ENCODE measurements at places on chromosomes 12 and 14.

GRCh38 chr12:22657538-22657937 lies 32.6 kb downstream of the ETNK1 start:
- no peak for DNase-seq

- no peak for DNase-seq
These were observed 136.0 kb downstream of the ADGRD1 start for GRCh38 chr12:131089531-131090273.

- DNase-seq, result no peak
These were observed 36.3 kb downstream of the RIN3 start for GRCh38 chr14:92549859-92550230.

DNA sequence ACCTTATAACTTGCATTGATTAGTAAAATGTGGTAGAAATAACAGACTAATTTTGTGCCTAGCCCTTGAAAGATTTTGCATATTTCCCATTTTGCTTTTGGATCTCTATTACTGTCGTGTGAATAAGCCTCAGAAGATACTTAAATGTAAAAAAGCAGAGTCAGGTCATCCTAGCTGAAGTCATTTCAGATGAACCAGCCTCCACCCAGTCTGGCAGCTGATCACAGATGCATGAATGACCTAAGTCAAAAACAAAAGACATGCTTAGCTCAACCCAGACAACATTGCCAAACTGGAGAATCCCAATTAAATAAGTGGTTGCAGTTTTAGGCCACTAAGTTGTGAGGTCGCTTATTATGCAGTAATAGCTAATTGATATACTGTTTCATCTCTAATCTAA lies 349.9 kb downstream of the C12orf50 start:
- no peak for DNase-seq

DNA sequence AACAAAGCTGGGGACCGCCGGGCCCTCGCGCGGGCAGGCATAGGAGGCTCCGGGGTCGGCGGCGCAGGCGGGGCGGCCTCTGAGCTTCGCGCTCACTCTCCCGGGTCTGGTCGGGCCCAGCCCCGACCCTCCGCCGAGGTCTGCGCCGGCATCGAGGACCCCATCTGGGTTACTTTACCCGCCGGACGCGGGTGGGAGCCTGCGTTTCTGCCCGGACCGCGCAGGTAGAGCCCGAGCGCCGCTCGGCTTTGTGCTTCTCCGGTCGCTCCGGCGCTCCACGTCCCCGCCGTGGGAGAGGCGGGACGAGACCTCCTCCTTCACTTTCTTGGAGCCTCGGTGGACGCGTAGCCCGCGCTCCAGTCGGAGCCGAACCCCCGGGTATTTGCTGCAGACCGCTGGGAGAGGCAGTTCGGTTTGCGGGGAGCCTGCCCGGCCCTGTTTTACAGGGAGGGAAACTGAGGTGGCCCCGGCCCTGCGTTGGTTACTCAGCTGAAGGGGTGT lies 63.2 kb downstream of the FBXL14 start:
- DNase-seq, result no peak

Data from activated CD8-positive, alpha-beta memory T cell treated with anti-CD3 and anti-CD28 coated beads for 1 hour (primary cell).